ENCODE measurements at places on chromosomes 1 and 21.

DNA sequence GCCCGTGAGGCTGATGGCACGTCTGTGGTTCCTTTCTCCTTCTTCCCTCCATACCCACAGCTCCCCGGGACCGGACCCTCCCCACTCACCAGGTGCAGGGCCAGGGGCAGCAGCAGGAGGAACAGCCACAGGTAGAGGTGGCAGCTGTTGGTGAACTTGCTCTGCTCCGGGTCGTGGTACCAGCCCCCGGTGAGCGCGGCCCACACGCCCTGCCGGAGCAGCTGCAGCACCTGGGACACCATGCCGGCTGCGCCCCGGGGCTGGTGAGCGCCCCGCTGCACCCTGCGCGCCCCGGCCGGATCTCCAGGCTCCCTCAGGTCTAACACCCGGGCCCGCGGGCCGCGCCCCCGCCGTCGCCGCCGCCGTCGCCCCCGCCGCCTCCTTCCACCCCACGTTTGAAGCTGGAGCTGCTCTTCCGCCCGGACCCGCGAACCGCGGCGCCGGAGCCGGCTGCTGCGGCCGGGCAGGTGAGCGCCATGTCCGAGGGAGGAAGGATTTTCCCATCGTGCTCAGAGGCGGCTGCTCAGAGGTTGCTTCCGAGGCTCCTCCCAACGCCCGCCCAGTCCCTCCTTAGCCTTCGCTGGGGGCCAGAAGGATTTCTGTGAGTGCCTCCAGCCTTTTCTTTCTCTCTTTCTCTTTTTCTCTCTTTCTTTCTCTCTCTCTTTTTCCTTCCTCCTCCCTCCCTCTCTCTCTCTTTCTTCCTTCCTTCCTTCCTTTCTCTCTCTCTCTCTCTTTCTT, at the start of gene PCNX2:
PCNX2 (minus strand) TSS at position 489 of the 738 bp plus-strand sequence; CDS start at position 242, 247 bp downstream.
- peak; percentile 83 for DNase-seq

- no peak for DNase-seq
Observed at GRCh38 chr1:22064751-22065402, 12.4 kb downstream of the CDC42 start.

- no peak for DNase-seq
Observed at GRCh38 chr1:37974567-37974966, 15.3 kb downstream of the SF3A3 start.

GRCh38 chr1:234712891-234713305, 102.9 kb upstream of the IRF2BP2 start:
- no peak for DNase-seq

GRCh38 chr1:236534151-236534651, 10.4 kb downstream of the LGALS8 start:
- peak; percentile 76 for DNase-seq
